ENCODE measurements at places on chromosomes 4 and X. TPM values are rescaled to one million over a fixed set of nuclear protein-coding genes. Genes with fewer than 3 reads are reported as not detected.

The ANKRD17 gene
- 46.0 TPM for total RNA-seq

The SSX1 gene
- total RNA-seq: not detected

The UGT2B10 gene
- total RNA-seq: not detected

The PDE5A gene
- total RNA-seq: 8.9 TPM

The PPP2R2C gene
- 4.8 TPM for total RNA-seq

The STAP1 gene
- 0.15 TPM for total RNA-seq

The MAGEC2 gene
- total RNA-seq: not detected

The TMPRSS11B gene
- not detected for total RNA-seq

The GAGE12J gene
- not detected for total RNA-seq

The SPANXA2 gene
- total RNA-seq: not detected

The TLR2 gene
- total RNA-seq: 15.9 TPM

The COL4A6 gene
- total RNA-seq: 14.7 TPM

The POLN gene
- 2.4 TPM for total RNA-seq

The RBM46 gene
- not detected for total RNA-seq

The ADD1 gene
- 209 TPM for total RNA-seq

The SMIM10L2A gene
- total RNA-seq: 3.8 TPM

The TRIML2 gene
- total RNA-seq: not detected
